ENCODE measurements at places on chromosomes 6 and 20. TPM values are rescaled to one million over a fixed set of nuclear protein-coding genes. Genes with fewer than 3 reads are reported as not detected.

The ZNF318 gene
- 8.9 TPM for total RNA-seq

GRCh38 chr6:42744351-42744893 is 1.5 kb downstream of the TBCC start:
- DNase-seq: no peak

The PACRG gene
- total RNA-seq: 4.5 TPM

GRCh38 chr6:170162011-170162774 is 128.7 kb downstream of the DLL1 start:
- DNase-seq: peak; percentile 41

GRCh38 chr6:170447561-170447930 is 105.6 kb downstream of the PSMB1 start:
- DNase-seq: no peak

DNA sequence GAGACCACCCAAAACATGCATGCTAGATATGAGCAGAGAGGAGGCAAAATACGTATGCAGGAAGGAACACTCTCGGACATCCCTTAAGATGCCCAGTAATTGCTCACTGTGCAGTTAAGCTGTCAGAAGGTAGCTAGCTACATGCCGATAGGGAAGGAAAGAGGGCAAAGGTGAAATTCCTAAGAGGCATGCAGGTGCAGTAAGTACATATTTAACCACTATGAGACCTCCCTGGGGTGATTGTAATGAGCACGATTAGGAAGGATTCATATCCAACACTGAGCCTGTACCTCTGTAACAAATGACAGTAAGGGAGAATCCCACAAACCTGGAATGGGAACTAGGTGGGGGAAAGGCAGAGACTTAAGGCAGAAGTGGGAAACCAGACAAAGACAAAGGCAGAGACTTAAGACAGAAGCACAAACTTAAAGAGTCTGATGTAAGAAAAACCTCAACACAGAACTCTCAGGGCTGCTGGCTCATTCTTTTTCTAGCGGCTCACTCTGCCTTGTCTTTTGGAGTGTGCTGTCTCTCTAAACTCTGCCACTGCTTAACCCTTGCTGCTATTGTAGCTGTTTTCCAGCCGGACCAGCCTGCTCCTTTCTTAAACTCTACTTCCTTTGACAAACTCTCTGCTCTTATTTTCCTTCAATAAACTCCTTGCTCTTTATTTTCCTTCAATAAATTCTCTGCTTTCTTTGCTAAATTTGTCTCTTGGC is 148.1 kb downstream of the UBE3D start:
- no peak for DNase-seq

- peak; percentile 54 for DNase-seq
These were observed 30.1 kb upstream of the SLC16A10 start for GRCh38 chr6:111057074-111057752.

- DNase-seq: no peak
These were observed 40.8 kb upstream of the TMEM244 start for GRCh38 chr6:129901910-129902309.

DNA sequence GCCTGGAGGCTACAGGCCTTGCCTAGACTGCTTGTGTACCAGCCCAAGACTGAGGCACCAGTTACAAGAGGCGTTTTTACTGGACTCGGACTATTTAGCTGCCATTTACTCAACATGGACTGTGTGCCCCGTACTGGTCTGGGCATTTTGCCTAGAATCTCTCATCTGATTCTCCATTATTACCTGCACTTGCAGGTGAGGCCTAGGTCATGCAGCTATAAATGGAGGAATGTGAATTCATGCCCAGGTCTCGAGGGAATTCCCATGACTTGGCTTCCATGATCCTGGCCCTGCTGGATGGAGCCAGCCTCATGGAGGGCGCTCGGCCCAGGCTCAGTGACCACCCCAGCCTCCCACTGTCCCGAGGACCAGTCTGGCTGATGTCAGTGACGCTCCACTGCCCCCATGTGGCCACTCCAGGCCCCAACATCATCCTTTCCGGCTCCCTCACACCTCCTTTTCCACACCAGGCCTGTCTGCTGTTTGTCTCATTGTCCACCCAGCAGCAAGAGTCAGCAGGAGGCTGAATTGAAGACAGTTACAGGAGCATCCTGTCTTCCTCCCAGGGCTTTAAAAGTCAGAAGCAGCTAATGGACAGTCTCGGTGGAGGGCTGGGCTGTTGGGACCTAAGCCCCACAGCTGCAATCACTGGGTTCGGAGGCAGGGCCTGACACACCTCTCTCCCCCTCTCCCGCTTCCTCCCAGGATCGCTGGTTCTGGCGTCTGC is 8.7 kb downstream of the MMP24OS start:
- DNase-seq: peak; percentile 71

DNA sequence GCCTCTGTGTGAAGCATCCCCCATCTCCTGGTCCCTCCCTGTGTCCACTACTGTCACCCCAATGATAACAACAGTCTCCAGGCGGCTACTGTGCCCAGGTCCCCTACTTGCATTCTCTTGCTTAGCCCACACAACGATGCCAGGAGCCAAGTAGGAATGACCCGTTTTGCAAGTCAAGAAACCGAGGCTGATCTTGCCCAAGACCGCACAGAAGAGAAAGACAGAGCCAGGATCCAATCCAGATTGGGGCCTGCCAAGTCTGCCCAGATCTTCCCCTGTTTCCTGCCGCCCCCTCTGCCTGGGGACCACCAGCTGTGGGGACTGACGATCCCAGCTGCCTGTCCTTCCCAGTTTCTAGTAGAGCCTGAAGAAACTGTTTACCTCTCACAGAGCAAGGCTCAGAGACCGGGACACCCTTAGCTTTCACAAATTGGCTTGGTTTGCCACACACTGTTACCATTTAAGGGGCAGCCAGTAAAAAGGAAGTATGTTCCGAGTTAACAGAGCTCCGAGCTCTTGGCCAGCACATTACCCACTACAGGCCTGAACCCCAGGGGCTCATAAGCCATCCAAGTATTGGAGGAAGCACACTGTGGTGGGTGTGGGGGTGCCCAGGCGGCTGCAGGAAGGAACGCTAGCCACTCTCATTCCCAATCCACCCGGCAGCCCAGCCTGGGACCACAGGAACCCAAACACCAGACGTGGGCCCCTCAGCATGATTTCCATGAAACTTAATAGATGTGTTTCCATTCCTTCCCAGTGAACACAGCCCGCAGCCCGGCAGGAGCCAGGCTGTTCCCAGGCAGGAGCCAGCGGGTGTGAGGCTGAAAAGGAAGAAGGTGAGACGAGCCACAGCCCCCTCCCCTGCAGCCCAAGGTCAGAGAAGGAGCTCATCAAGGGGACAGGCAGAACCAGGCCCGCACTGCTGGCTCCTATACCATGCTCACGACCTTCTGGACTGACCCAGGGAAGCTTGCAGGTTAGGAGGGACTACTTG is 7.9 kb downstream of the KIAA1755 start:
- DNase-seq: no peak

DNA sequence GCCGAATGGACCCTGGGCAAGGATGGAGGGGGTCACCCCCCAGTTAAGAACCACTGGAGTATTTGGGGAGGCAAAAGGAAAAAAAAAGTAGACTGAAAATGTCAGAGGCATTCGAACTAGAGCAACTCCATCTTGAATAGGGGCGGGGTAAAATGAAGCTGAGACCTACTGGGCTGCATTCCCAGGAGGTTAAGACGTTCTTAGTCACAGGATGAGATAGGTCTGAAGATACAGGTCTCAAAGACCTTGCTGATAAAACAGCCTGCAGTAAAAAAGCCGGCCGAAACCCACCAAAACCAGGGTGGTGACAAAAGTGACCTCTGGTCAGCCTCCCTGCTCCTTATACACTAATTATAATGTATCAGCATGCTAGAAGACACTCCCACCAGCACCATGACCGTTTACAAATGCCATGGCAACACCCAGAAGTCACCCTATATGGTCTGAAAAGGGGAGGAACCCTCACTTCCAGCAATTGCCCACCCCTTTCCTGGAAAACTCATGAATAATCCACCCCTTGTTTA is 70.4 kb upstream of the KCNG1 start:
- no peak for DNase-seq

- no peak for DNase-seq
These were observed 6.4 kb downstream of the CEP43 start for GRCh38 chr6:167005350-167006159.

The VSTM2L gene
- total RNA-seq: 4.4 TPM

The MED20 gene
- 10.8 TPM for total RNA-seq

The MAK gene
- total RNA-seq: 0.18 TPM

GRCh38 chr20:57262301-57262700 is 4.1 kb downstream of the BMP7 start:
- DNase-seq: no peak

GRCh38 chr20:50426866-50427718 is 83.1 kb upstream of the PTPN1 start:
- no peak for DNase-seq

DNA sequence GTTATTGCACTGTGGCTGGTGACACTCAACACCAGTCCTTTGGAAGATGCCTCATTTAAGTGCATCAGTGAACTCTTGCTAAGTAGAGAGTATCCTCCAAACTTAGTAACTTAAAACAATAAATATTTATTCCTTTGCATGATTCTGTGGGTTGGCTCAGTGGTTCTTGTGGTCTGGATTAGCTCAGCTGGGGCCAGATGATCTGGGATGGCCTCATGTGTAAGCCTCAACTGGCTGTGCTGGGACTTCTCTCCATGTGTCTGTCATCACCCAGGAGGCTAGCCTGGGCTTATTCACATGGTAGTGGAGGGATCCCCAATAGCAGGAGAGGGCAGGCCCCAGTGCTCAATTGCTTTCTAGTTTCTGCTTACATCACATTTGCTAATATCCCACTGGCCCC is 8.3 kb downstream of the LRRN4 start:
- no peak for DNase-seq

- DNase-seq: no peak
These were observed 130.3 kb downstream of the FIG4 start for GRCh38 chr6:109821428-109821827.

- DNase-seq: no peak
These were observed 358.2 kb downstream of the QKI start for GRCh38 chr6:163772701-163773100.

DNA sequence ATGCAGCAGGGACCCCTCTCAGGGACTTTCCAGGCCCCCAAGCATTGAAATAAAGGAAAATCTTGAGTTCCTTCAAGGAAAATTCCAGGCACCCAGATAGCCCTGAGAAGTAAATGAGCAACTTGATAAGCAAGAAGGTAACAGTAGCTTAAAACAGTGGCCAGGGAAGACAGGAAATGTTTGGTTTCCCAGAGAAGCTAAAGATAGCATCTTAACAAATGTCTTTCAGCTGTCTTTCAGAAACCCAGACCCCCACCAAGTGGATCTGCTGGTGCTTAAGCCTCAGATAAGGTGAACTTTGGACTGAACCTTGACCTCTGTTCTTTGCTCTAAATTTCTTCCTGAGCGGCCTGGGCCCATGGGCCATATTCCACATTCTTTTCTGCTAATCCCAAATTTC is 117.8 kb upstream of the CST7 start:
- no peak for DNase-seq

GRCh38 chr6:161152907-161153662 is 120.8 kb downstream of the AGPAT4 start:
- DNase-seq: no peak

- DNase-seq: no peak
These were observed 9.2 kb downstream of the CEP57L1 start for GRCh38 chr6:109104512-109104911.

The TMEM244 gene
- total RNA-seq: not detected

- no peak for DNase-seq
These were observed 144.1 kb downstream of the SMAP1 start for GRCh38 chr6:70811788-70812187.

The TRMT11 gene
- 31.7 TPM for total RNA-seq

The SLC17A3 gene
- 22.2 TPM for total RNA-seq

- DNase-seq: peak; percentile 52
These were observed 511 bp downstream of the VARS1 start for GRCh38 chr6:31794866-31795615.

GRCh38 chr6:14002176-14002947 is 77.6 kb downstream of the RNF182 start:
- no peak for DNase-seq

GRCh38 chr20:16158090-16158975 is 414.9 kb downstream of the KIF16B start:
- no peak for DNase-seq
